ENCODE measurements at places on chromosomes 5 and 9.

DNA sequence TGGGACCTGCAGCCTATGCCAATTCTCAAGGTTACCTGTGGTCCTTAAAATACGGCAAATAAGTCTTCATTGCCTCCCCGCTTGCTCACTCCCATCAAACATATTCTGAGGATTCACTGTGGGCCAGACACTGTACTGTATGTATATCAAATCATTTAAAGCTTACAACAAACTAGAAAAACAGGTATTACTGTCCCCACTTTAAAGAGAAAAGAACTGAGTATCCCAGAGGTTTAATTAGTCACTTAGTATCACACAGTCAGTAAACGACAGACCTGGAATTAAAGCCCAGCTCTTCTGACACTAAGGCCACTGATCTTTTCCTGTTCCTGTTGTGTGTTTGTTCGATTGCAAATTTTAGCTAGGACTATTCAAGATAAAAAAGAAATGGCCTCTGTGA, 248.2 kb downstream of the ACTL7B start:
- DNase-seq: no peak

DNA sequence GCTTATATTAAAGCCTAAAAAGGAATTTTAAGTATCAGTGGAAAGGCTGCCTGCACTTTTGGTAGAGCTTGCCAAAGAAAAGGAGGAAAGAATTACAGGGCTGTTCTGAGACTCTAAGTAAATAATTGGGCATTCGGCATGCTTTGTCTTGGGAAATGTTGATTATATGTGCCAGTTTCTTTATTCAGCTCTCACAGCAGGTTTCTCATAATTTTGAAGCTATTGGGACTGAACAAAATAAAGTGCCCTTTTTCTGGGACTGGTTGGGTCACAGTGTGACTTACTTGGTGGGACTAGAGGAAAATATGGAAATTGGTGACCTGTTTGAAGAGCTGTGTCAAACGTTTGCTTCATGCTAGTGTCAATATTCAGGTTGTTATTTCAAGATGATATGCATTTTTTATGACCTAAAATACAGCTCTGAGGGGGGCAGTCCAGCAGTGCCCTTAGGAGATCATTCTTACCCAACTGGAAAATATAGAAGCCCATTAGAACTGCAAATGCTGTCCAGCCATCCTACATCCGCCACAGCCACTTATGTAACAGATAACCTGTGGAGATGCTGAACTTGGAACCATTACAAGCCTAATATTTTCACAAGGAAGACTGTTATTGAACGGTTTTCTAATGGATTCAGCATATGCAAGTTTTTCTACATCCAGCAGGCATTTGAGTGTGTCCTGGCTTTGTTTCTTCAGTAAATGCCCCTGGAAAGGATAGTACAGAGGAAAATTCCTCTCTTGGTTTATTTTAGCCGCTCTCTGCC, 122.4 kb downstream of the SNCAIP start:
- no peak for DNase-seq

GRCh38 chr9:137455359-137455991, 3.7 kb downstream of the NSMF start:
- DNase-seq: no peak

DNA sequence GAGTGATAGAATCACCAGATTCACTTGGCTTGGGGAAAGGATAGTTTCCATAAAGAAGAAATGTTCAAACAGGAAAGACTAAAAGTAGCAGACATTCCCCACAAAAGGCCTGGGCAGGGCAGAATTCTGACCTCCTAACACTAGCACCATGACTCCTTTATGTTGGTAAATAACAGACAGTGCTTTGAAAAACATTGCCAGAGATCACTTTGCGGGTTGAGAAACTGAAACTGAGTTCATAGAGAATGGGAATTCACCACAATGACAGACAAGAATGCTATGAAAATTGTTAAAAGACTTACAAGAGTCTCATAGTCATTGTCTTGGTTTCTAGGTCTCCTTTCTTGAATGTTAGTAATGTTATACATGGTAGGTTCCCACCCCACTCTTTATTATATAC, 172.5 kb upstream of the GLRA1 start:
- no peak for DNase-seq

DNA sequence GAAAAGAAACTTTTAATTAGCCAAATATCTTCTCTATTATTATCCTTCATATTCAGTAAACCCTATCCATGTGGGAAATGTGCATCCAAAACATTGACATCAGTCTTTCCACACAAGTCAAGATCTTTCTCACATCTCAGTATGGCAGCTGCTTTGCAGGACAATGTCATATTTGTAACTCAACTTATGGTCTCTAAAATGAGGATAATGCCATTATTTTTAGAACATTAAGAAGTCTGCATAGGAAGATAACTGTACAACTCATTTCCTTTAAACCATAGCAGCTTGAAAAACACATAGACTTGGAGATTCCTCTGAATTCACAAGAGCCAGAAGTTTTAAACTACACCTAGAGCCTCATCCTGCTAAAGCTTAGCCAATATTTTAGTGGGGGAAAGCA, 43.7 kb downstream of the MCTP1 start:
- DNase-seq: no peak

DNA sequence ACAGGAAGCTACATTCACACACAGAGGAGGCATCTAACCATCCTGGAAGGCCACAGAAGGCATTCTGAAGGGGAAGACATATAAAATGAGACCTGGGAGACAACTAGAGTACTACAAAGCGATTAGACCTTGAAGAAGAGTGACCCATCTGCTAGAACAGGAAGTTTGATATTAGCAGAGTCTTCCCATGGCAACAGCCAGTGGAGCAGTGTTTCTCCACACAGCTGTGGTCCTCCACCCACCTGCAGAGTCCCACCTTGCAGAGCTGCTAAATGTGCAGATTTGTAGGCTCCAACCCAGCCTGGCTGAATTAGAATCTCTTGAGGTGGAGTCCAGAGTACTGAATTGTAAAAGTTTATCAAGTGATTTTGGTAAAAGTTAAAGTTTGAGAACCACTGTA, 267.0 kb downstream of the CETN3 start:
- no peak for DNase-seq
